ENCODE measurements at places on chromosomes 1 and 21. TPM values are rescaled to one million over a fixed set of nuclear protein-coding genes. Genes with fewer than 3 reads are reported as not detected.

DNA sequence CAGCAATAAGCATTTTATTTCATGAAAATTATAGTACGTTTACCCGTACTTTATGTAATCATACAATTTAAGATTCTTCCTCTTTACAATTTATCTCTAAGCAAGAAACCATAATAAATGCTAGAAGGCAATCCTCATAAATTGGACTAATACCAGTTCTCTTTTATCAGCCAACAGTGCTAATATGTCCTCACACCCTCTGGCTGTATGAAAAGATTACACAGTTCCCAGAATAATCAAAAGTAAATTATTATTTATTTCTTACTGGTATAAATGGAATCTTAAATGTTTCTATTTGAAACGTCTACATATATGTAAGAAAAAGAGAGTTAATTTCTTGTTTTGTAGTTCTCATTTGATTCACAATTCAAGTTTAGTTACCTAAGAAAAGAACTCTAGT is 3.1 kb upstream of the CDKN2C start:
- H3K36me3 ChIP-seq, result no peaks in the 10 kb centered on the region
- no peak for DNase-seq
- H3K27me3 ChIP-seq, result no peaks in the 10 kb centered on the region
- no peaks in the 10 kb centered on the region for H3K4me1 ChIP-seq

DNA sequence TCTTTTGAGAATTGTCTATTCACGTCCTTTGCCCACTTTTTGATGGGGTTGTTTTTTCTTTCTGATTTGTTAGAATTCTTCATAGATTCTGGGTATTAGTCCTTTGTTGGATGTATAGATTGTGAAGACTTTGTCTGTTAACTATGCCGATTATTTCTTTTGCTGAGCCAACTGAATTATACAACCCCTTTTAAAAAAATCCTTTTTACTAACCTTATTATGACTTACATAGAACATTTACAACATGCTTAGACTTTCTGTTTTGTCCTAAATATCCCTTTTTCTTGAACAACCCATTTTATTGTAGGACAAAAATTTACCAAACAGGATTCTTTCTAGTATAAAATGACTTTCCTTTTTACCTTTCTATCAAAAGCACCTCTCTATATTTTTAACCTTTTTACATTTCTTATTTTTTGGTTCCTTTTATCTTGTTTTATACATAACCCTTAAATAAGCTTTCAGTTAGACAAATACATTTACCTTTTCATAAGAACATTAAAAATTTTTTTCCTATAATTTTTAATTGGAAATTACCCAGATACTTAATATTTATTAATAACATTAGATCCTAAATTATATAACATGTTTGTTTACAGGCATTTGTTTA is 70.4 kb upstream of the TTLL7 start:
- H3K4me1 ChIP-seq, result no peaks in the 10 kb centered on the region
- no peaks in the 10 kb centered on the region for H3K36me3 ChIP-seq
- no peak overlapping the region for H3K27ac ChIP-seq
- H3K27me3 ChIP-seq, result no peaks in the 10 kb centered on the region

GRCh38 chr21:46361935-46362334 is 38.0 kb downstream of the PCNT start:
- H3K36me3 ChIP-seq, result no peaks in the 10 kb centered on the region
- H3K4me1 ChIP-seq, result no peaks in the 10 kb centered on the region
- H3K4me3 ChIP-seq, result no peak overlapping the region
- H3K27me3 ChIP-seq, result no peaks in the 10 kb centered on the region

GRCh38 chr21:8993943-8994639 is 1527.3 kb upstream of the TPTE start:
- H3K27ac ChIP-seq, result no peak overlapping the region
- DNase-seq, result no peak
- H3K4me3 ChIP-seq, result no peak overlapping the region
- no peaks in the 10 kb centered on the region for H3K27me3 ChIP-seq

DNA sequence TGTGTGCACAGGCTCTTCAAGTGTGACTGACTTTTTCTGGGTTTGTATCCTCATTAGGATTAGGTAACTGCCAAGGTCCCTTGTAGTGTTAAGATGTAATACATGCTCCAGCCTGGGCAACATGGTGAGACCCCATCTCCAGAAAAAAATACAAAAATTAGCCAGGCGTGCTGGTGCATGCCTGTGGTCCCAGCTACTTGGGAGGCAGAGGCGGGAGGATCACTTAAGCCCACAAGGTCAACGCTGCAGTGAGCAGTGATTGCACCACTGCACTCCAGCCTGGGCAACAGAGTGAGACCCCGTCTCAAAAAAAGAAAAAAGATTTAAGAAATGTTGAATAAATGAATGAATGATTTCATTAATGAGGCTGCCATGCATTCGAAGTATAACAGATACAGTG is 15.1 kb downstream of the ZBTB17 start:
- H3K27me3 ChIP-seq, result no peaks in the 10 kb centered on the region
- H3K4me1 ChIP-seq, result no peaks in the 10 kb centered on the region
- H3K36me3 ChIP-seq, result no peaks in the 10 kb centered on the region
- DNase-seq, result no peak

- no peaks in the 10 kb centered on the region for H3K4me1 ChIP-seq
- H3K27ac ChIP-seq, result no peak overlapping the region
- no peaks in the 10 kb centered on the region for H3K36me3 ChIP-seq
- no peak for DNase-seq
- no peak overlapping the region for H3K4me3 ChIP-seq
- H3K27me3 ChIP-seq, result no peaks in the 10 kb centered on the region
These were observed 39.0 kb downstream of the LPAR3 start for GRCh38 chr1:84853741-84854721.

GRCh38 chr1:48093696-48094528 is 96.7 kb upstream of the TRABD2B start:
- peak; percentile 35 for DNase-seq
- no peaks in the 10 kb centered on the region for H3K4me1 ChIP-seq
- peaks cover 5% of the 10 kb centered on the region for H3K27me3 ChIP-seq
- H3K4me3 ChIP-seq, result no peak overlapping the region
- no peaks in the 10 kb centered on the region for H3K36me3 ChIP-seq

DNA sequence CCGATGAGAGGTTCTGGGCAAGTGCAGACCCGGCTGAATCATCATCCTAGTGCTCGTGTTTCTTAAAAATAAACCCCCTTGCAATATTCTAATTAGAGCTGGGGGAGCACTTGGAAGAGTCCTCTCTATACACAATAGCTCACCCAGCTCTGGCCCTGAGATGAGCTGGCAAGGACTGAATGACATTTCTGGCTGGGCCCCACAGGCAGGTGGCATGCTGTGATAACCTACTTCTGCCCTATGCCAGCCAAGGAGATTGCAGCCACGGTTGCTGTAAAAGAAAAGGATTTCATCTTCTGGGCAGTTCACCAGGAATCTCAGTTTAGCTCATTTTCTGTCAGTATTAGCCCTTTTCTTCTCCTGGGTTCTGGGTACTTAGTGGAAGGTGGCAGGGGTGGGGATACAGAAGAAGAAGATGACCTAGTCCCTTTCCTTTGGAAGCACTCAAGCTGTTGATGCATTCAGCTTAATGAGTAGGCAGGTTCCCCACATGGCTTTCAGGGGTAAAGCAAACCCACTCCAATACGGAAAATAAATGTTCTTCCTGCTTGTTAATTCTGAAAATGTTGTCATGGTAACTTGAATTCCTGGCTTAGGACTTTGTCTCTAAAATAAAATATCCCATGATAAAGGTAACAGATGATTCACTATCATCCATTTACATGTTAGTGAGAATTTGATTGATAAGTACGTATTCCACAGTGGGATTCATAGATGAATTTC is 32.2 kb downstream of the VASH2 start:
- no peaks in the 10 kb centered on the region for H3K27me3 ChIP-seq
- no peak overlapping the region for H3K27ac ChIP-seq
- no peaks in the 10 kb centered on the region for H3K4me1 ChIP-seq
- no peak for DNase-seq

DNA sequence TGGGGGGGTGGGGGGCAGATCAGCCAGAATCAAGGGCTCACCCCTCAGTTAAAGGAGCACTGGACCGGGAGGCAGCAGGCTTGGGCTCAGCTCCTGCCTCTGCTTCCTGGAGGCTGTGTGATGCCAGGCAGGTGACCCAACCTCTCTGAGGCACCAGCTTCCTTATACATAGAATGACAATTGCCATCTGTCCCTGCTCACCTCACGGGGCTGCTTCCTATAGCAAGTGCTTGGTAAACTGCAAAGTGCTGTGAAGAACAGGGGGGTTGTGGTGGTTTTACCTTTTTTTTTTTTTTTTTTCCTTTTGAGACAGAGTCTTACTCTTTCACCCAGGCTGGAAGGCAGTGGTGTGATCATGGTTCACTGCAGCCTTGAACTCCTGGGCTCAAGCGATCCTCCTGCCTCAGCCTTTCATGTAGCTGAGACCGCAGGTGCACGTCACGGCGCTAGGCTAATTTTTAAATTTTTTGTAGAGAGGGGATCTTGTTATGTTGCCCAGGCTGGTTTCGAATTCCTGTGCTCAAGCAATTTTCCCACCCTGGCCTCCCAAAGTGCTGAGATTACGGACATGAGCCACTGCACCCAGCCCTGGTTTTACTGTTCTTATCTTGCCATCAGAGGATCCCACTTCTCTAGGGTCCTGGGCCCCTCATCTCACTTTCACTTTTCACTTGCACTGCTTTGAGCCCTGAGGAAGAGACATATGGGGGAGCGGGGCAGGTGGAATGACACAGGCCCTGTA is 11.6 kb downstream of the KCNQ4 start:
- DNase-seq, result no peak
- H3K36me3 ChIP-seq, result no peaks in the 10 kb centered on the region
- no peaks in the 10 kb centered on the region for H3K27me3 ChIP-seq
- peaks cover 15% of the 10 kb centered on the region for H3K4me1 ChIP-seq

DNA sequence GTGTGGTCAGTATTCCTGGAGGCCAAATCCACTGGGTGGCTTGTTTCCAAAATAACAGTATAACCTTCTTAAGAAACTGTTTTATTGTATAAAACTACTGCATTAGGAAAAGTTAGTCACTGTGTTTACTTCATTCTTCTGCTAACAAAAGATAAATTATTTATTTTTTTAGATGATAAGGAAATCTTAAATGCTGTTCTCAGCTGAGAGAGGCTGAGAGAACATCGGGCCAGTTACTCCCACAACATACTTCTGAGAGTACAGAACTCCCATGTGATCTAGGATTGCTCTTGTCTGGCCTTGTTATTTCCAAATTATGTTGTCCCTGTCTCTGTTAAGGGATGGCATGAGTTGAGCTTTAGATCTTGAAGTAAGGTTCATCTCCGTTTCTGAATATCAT is 96.7 kb upstream of the CXADR start:
- H3K4me1 ChIP-seq, result peaks cover 7% of the 10 kb centered on the region
- H3K36me3 ChIP-seq, result no peaks in the 10 kb centered on the region
- H3K27me3 ChIP-seq, result no peaks in the 10 kb centered on the region
- peak overlapping the region; percentile 80 for H3K27ac ChIP-seq
- H3K4me3 ChIP-seq, result no peak overlapping the region

DNA sequence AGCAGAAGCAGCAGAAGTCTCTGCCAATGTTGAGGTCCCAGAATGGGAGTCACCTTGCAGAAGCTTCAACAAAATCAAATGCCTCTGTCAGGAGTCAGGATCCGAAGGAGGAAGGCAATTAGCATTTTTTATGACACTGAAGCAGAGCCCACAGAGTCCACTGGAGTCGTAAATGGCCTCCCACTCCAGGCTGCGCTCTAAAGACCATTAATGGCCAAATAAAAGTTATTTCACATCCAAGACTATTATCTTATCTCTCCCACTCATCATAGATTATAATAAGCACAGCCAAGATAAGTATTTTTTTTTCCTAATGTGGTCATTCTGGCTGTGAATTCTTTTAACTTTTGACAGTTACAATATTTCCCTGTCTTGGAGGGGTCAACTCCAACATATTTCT is 191.1 kb upstream of the C8B start:
- no peak overlapping the region for H3K4me3 ChIP-seq
- DNase-seq, result no peak
- H3K27me3 ChIP-seq, result peaks cover 11% of the 10 kb centered on the region
- H3K27ac ChIP-seq, result no peak overlapping the region
- no peaks in the 10 kb centered on the region for H3K36me3 ChIP-seq
- H3K4me1 ChIP-seq, result no peaks in the 10 kb centered on the region

GRCh38 chr1:228860911-228861831 is 125.9 kb downstream of the RHOU start:
- H3K27me3 ChIP-seq, result no peaks in the 10 kb centered on the region
- no peak overlapping the region for H3K27ac ChIP-seq
- peaks cover 2% of the 10 kb centered on the region for H3K4me1 ChIP-seq
- DNase-seq, result no peak

DNA sequence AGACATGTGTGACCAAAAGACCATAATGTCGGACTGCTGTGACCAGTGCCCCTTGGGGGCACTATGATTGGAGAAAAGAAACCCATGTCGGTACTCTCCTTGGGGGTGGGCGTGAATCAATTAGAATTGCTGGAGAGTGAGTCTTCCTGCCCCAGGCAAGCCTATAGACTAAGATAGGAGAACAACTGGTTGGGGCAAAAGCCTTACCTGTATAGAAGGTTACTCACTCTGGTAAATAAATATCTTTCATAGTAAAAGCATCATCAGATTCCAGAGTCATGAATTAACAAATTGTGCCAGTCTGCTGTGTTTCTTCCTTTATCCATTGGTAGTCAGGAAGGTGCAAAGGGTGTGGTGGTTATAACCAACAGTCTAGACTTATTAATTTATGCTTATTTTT is 2.9 kb upstream of the PTGFRN start:
- no peaks in the 10 kb centered on the region for H3K36me3 ChIP-seq
- no peak for DNase-seq
- no peak overlapping the region for H3K27ac ChIP-seq
- no peak overlapping the region for H3K4me3 ChIP-seq

DNA sequence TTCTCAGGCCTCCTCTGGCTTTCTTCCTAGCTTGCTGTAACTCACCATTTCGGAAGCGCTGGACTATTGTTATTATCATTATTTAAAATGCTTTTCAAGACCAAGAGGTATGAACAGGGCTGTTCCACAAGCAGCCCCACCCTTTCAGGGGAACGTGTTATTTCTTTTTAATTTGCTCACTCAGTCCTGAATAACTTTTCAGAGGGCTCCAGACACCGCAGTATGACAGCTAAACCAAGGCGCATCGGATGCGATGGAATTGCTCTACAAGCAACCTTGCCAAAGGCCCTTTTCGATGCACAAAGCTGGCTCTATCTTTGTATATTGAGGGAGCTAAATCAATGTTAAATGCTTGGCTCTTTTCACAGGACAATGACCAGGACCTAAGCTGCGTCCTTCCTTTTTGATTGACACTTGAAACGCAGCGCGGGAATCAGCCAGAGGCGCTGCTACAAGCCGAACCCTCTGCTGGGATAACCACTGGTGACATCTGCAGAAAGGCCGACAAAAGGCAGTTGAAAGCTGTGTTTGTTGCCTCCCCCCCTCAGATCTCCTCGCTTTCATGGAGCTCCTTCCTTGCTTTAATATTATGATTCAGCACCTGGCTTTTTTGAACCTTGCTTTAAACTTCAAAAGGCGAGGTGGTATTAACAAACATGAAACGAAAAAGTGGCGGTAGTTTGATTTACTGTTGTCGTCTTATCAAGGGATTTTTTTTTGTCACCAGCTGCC is 204.7 kb upstream of the PROX1 start:
- DNase-seq, result no peak
- H3K36me3 ChIP-seq, result no peaks in the 10 kb centered on the region
- H3K4me1 ChIP-seq, result no peaks in the 10 kb centered on the region
- no peaks in the 10 kb centered on the region for H3K27me3 ChIP-seq

Gene SPRR5
- total RNA-seq, result not detected

Gene GNL2
- 52.0 TPM for total RNA-seq

Gene TSACC
- total RNA-seq, result not detected

Gene CFHR2
- total RNA-seq, result not detected

Gene HSPB7
- total RNA-seq, result 8.7 TPM

Gene LAD1
- total RNA-seq, result 0.26 TPM

Gene UROD
- 104 TPM for total RNA-seq

Gene SESN2
- total RNA-seq, result 7.6 TPM

Gene FCRL1
- total RNA-seq, result 1.1 TPM

Gene CCDC185
- total RNA-seq, result not detected
